Mesothelial cell of epicardium (in vitro differentiated cells): ENCODE measurements at places on chromosomes 2 and 18. TPM values are rescaled to one million over a fixed set of nuclear protein-coding genes. Genes with fewer than 3 reads are reported as not detected.

The ZAP70 gene
- total RNA-seq: 1.9 to 3.1 TPM (median 2.3 TPM) in 3 replicates

The AMER3 gene
- total RNA-seq: not detected in 3 replicates

The CNTNAP5 gene
- total RNA-seq: 0.22 to 1.1 TPM (median 0.29 TPM) in 3 replicates

The TNFAIP6 gene
- total RNA-seq: 0.93 to 1.7 TPM (median 1.2 TPM) in 3 replicates

The GPD2 gene
- total RNA-seq: 17.3 to 21.7 TPM (median 19.0 TPM) in 3 replicates

The KIF3C gene
- total RNA-seq: 31.9 to 39.5 TPM (median 39.5 TPM) in 3 replicates

The MC5R gene
- not detected in 3 replicates for total RNA-seq

GRCh38 chr2:160315337-160315736 is 115.3 kb upstream of the ITGB6 start:
- H3K4me1 ChIP-seq: peaks cover 5% of the 10 kb centered on the region
- no peaks in the 10 kb centered on the region for H3K27me3 ChIP-seq
- no peak for DNase-seq
- no peak overlapping the region for H3K4me3 ChIP-seq

GRCh38 chr2:106995556-106995955 is 109.6 kb upstream of the ST6GAL2 start:
- no peak overlapping the region for H3K27ac ChIP-seq
- peaks cover 28% of the 10 kb centered on the region for H3K27me3 ChIP-seq
- peaks cover 4% of the 10 kb centered on the region for H3K4me1 ChIP-seq

GRCh38 chr2:65076345-65076710 is 20.1 kb downstream of the CEP68 start:
- no peaks in the 10 kb centered on the region for H3K27me3 ChIP-seq
- peaks cover 24% of the 10 kb centered on the region for H3K36me3 ChIP-seq
- no peak overlapping the region for H3K4me3 ChIP-seq
- DNase-seq: no peak

DNA sequence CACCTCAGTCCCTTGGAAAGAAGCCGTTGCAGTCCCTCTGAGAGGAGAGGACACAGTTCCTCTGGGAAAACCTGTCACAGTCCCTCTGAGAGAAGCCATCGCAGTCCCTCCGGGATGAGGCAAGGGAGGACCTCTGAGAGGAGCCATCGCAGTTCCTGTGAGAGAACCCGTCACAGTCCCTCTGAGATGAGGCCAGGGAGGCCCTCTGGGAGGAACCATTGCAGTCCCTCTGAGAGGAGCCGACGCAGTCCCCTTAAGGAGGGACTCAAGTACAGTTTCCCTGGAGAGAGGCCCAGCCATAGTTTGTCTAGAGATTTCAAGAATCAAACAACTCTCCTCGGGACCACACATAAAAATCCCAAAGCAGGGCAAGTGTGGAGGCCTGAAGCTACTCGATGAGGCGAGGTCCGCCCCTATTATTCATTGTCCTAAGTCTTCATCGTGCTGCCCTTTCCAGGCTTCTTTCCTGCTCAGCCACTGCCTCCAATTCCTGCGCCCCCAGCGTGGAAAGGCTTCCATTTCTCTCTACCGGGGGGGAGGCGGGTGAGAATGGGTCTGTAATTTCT is 630 bp upstream of the ZNF512 start:
- H3K4me1 ChIP-seq: peaks cover 25% of the 10 kb centered on the region
- peaks cover 21% of the 10 kb centered on the region for H3K36me3 ChIP-seq
- DNase-seq: no peak

DNA sequence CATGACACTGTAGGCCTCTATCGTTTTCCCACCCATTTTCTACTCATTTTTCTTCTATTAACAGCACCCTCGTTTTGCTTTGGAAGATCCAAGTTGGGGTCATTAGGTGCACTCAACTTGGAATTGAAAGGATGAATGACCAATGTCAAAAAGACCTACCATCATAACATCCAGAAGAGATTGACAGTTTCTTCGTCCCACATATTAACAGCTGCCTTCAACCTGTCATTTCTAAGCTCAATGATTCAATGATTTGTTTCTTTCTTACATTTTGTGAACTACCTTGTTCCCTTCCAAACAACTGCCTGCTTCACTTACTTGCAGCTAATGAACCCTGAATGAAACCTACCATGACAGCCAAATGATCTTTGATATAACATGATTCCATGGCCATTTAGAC is 224.0 kb upstream of the KCNH7 start:
- no peaks in the 10 kb centered on the region for H3K4me1 ChIP-seq
- H3K27ac ChIP-seq: no peak overlapping the region
- no peaks in the 10 kb centered on the region for H3K36me3 ChIP-seq
- peaks cover 5% of the 10 kb centered on the region for H3K27me3 ChIP-seq
- DNase-seq: no peak

GRCh38 chr2:42849311-42849710 is 56.9 kb upstream of the HAAO start:
- peaks cover 31% of the 10 kb centered on the region for H3K4me1 ChIP-seq
- no peaks in the 10 kb centered on the region for H3K36me3 ChIP-seq
- no peak for DNase-seq
- H3K4me3 ChIP-seq: no peak overlapping the region

GRCh38 chr2:150601280-150602038 is 114.0 kb upstream of the RND3 start:
- DNase-seq: no peak
- peaks cover 10% of the 10 kb centered on the region for H3K4me1 ChIP-seq
- H3K4me3 ChIP-seq: no peak overlapping the region

GRCh38 chr2:83951378-83951947 is 507.6 kb downstream of the SUCLG1 start:
- H3K4me1 ChIP-seq: no peaks in the 10 kb centered on the region
- peaks cover 4% of the 10 kb centered on the region for H3K27me3 ChIP-seq
- no peaks in the 10 kb centered on the region for H3K36me3 ChIP-seq

- peaks cover 4% of the 10 kb centered on the region for H3K4me1 ChIP-seq
- no peaks in the 10 kb centered on the region for H3K36me3 ChIP-seq
- H3K4me3 ChIP-seq: no peak overlapping the region
- H3K27me3 ChIP-seq: no peaks in the 10 kb centered on the region
- H3K27ac ChIP-seq: no peak overlapping the region
- no peak for DNase-seq
These were observed 41.2 kb upstream of the RAB27B start for GRCh38 chr18:54787121-54787520.

GRCh38 chr18:59605633-59606192 is 91.5 kb downstream of the CCBE1 start:
- peaks cover 31% of the 10 kb centered on the region for H3K4me1 ChIP-seq
- peak overlapping the region; percentile 64 for H3K27ac ChIP-seq
- no peak for DNase-seq
- peaks cover 12% of the 10 kb centered on the region for H3K27me3 ChIP-seq
- peaks cover 7% of the 10 kb centered on the region for H3K36me3 ChIP-seq

DNA sequence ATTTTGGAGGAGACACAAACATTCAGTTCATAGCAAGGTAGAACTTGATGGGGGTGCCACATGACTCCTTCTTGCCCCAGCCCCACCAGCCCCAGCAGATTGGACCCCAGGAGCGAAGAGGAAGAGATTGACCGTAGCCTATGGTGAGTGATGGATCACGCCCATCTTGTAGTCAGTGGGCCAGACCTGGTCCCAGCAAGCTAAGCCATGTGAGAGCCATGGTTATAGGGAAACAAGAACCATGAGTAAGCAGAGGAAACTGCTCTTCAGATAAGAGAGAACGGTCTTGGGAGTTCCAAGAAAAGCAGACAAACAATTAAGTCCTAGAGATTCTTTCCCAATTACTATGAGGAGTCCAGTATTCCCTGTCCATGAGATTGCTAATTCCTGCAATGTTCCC is 4.6 kb upstream of the TCF4 start:
- H3K27ac ChIP-seq: no peak overlapping the region
- H3K4me1 ChIP-seq: peaks cover 1% of the 10 kb centered on the region
- H3K36me3 ChIP-seq: no peaks in the 10 kb centered on the region
